ENCODE measurements at places on chromosomes 6 and 20.

GRCh38 chr6:14559746-14560536, 442.4 kb downstream of the CD83 start:
- peaks cover 4% of the 10 kb centered on the region for H3K27me3 ChIP-seq
- H3K4me1 ChIP-seq = no peaks in the 10 kb centered on the region
- DNase-seq = no peak
- H3K4me3 ChIP-seq = no peak overlapping the region
- no peaks in the 10 kb centered on the region for H3K36me3 ChIP-seq
- H3K27ac ChIP-seq = no peak overlapping the region

DNA sequence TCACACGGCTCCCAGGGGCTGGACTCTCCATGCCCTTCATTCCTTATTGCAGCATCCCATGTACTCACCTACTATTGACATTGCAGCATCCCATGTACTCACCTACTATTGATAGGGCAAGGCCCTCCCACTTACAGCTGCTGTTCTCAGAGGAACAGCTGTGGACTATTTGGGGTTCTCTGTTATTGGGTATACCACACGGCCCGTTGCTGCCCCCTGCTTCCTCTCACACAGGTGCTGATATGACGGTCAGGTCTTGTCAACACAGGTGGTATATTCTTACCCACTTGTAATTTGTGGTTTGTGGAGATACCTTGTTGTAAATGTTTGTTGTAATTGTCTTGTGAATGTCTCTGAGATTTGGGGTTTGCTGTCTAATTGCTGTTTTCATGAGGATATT, 18.8 kb downstream of the ALDH5A1 start:
- H3K4me3 ChIP-seq = no peak overlapping the region
- no peak overlapping the region for H3K27ac ChIP-seq
- no peaks in the 10 kb centered on the region for H3K27me3 ChIP-seq
- H3K4me1 ChIP-seq = no peaks in the 10 kb centered on the region
- peaks cover 45% of the 10 kb centered on the region for H3K36me3 ChIP-seq

DNA sequence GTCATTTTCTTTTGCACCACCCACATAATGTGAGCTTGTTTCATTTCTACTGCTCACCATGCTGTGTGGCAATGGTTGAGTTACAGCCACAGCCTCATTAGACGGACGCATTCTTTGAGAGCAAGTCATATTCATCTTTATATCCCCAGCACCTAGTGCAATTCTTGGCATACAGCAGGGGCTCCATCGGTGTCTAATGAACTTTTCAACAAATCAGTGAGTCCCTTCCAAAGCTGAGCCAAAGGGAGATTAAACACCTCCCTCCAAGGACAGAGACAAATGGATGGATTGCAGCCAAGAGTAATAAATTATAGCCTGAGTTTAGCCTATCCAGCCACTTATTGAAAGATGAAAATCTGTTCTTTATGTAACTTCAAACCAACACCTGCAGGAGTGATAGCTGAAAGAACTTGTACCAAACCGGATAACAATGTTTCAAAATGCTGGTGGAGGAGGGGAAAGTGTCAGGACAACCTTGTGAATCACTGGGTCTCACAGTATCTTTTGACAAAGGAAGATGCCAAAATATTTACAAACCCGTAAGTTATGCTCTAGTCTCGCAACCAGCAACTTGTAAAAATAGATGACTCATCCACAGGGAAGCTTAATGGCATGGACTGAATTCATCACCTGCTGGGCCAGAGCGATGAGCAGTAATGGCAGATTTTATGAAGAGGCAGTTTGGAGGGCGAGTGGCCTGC, 139.0 kb downstream of the PXDC1 start:
- peak overlapping the region; percentile 70 for H3K27ac ChIP-seq
- no peak for DNase-seq
- peak overlapping the region; percentile 60 for H3K4me3 ChIP-seq
- H3K36me3 ChIP-seq = no peaks in the 10 kb centered on the region

DNA sequence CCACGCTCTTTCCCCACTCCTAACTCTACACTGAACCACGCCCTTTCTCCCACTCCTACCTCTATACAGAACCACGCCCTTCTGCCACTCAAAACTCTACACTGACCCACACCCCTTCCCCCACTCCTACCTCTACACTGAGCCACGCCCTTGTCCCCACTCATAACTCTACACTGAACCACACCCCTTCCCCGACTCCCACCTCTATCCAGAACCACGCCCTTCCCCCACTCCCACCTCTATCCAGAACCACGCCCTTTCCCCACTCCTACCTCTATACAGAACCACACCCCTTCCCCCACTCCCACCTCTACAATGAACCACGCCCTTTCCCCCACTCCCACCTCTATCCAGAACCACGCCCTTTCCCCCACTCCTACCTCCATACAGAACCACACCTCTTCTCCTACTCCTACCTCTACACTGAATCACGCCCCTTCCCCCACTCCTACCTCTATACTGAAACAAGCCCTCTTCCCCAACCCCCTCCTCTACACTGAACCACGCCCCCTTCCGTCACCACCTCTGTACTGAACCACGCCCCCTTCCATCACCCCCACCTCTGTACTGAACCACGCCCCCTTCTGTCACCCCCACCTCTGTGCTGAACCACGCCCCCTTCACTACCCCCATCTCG, 10.1 kb downstream of the PXMP4 start:
- no peak overlapping the region for H3K4me3 ChIP-seq
- H3K36me3 ChIP-seq = no peaks in the 10 kb centered on the region
- DNase-seq = no peak
- H3K27ac ChIP-seq = no peak overlapping the region

All from type B pancreatic cell (in vitro differentiated cells).